Stimulated activated CD4-positive, alpha-beta T cell treated with anti-CD3 and anti-CD28 coated beads, Interleukin-12 subunit alpha, Interleukin-12 subunit beta, amount 100 ng/mL, for 48 hours (primary cell): ENCODE measurements at places on chromosomes 6 and 20.

- no peak for DNase-seq
Measured at GRCh38 chr20:19047951-19048296, 164.5 kb upstream of the SLC24A3 start.

- DNase-seq = no peak
Measured at GRCh38 chr20:50668326-50668725, 23.0 kb downstream of the RIPOR3 start.

GRCh38 chr20:2705931-2706645 lies 13.5 kb downstream of the EBF4 start:
- DNase-seq = no peak

- no peak for DNase-seq
Measured at GRCh38 chr6:707576-708236, 14.8 kb upstream of the EXOC2 start.

- DNase-seq = no peak
Measured at GRCh38 chr6:16336056-16336818, 97.8 kb downstream of the GMPR start.

GRCh38 chr20:64192406-64192805 lies 28.2 kb downstream of the MYT1 start:
- no peak for DNase-seq

DNA sequence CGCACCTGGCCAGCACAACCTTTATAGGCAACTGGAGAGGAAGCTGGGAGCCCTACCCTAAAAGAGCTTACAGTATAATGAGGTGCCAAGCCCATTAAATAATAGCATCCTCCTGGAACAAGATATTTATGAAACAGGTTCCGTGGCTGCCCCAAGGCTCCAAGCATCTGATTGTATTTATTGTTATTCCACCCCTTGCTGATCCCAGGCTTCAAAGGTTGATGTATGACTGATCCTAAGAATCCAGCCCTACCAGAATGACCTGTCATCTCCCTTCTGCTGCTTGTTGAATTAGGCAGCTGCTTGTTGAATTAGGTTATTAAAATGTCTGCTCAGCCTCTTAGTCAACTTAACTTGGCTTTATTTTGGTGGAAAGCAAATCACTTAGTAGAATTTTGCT lies 35.2 kb upstream of the SASH1 start:
- no peak for DNase-seq

DNA sequence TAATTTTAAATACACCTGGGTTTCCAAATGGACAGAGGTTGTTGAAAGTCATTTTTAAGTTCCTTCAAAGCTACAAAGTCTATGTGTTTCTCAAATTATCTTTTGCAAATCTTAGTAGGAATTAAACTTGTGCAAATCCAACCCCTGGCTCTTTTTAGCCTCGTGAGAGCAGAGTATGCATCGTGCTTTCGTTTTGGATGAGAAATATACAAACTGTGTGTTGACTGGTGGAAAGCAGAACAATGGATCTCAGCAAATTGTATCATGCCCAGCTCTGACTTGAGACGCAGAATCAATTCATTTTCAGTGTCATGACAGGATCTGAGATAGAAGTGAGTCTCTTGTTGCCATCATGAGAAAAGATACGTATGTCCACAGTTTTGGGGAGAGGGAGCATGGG lies 542.4 kb upstream of the FLRT3 start:
- DNase-seq = no peak

DNA sequence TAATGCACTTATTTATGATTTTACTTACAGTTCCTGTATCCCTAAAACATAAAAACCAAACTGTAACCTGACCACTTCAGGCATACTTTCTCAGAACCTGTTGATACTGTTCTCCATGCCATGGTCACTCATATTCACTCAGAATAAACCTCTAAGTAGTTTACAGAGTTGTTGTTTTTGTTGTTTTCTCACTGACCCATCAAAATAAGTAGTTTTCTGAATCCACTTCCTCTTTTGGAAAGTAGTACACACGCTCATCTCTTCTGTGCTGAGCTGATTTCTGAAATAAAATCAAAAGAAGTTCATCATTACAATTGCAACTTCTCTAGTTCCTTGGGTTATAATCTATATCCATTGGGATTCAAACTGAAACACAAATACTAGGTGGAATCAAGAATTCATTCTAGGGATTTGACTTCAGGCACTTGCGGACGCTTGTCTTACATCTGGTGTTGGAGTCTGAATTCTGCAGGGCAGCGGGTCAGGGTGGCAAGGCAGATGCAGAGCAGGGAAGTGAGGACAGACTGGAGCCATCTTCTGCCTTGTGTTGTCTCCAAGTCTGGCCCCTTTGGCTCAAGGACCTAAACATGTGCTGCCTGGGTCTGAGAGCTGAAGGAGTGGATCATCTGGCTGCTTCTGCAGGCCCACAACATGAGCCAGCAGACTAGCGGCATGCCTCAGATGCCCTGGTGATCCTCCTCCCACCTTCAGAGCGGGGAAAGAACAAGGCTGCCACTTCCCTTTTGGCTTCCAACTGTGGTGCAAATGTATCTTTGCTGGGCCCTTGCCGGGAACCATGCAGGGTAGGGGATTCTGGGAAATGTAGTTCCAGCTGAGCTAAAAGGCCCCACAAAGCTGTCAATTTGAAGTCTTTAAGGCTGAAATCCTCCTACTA lies 167.9 kb upstream of the MYLIP start:
- DNase-seq = no peak

- no peak for DNase-seq
Measured at GRCh38 chr6:82251942-82252341, 4.4 kb upstream of the IBTK start.

GRCh38 chr20:57470212-57470522 lies 54.8 kb downstream of the CTCFL start:
- DNase-seq = no peak

DNA sequence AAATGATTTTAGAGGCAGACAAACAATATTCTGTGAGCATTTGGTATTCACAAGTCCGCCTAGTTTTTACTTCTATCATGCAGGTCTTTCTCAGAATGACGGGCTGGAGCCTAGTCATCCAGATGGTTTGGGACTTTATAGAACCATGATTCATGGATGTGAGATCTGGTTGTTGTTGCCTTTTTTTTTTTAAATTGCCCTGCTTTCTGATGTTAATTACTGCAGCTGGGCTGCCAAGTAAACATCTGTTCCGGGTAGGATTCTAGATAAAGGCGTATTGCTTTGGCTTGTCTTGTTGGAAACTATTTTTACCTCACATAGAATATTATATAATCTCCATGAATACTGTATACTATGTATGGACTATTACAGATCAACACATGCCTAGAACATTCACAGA lies 58.1 kb downstream of the RNF217 start:
- no peak for DNase-seq

- DNase-seq = no peak
Measured at GRCh38 chr6:147514831-147515230, 6.3 kb downstream of the SAMD5 start.

GRCh38 chr6:12602951-12603672 lies 113.5 kb upstream of the PHACTR1 start:
- DNase-seq = no peak

- DNase-seq = peak; percentile 23
Measured at GRCh38 chr6:20402342-20403069, 827 bp downstream of the E2F3 start.

- DNase-seq = no peak
Measured at GRCh38 chr6:170257376-170257775, 33.5 kb downstream of the DLL1 start.

GRCh38 chr6:118168421-118168820 lies 261.4 kb downstream of the SLC35F1 start:
- DNase-seq = no peak
